ENCODE measurements at places on chromosomes 13 and 19.

DNA sequence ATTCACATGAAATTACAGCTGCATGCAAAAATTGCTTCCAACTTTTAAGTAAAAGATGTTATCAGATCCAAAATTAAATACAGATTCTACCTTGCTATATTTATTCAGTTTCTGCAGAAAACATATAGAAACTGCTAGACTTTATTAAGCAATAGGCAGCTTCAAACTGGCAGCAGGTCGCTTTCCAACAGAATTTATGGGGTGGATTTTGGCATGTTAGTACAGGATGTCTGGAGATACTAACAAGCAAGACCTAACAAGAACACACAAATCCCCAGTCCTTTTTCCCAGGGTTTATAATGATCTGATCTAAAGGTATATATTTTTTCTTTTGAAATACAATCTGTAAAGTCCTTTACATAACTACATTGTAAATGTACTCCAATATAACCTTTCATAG, 27.5 kb downstream of the TBC1D4 start:
- H3K4me3 ChIP-seq, result no peak overlapping the region
- no peaks in the 10 kb centered on the region for H3K4me1 ChIP-seq
- no peaks in the 10 kb centered on the region for H3K27me3 ChIP-seq
- DNase-seq, result no peak
- H3K36me3 ChIP-seq, result no peaks in the 10 kb centered on the region
- no peak overlapping the region for H3K27ac ChIP-seq

DNA sequence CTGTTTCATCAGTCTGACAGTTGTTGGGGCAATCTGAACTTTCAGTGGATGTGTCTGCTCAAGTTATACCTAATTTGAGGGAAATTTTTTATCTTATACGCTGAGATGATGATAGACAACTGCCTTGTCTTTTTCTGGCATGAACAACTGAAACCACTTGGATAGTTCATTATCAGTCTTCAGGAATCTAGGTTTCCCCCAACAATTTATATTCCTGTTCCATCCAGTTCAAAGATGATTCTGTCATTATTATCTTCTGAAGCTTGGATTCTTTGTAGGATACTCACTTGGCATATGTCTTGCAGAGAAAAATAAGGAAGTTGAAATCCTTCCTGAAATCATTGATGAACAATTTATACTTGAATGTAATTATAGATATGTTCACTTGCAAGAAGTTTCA, 193.7 kb downstream of the LMO7 start:
- H3K4me3 ChIP-seq, result no peak overlapping the region
- peaks cover 15% of the 10 kb centered on the region for H3K36me3 ChIP-seq
- DNase-seq, result no peak
- H3K27me3 ChIP-seq, result no peaks in the 10 kb centered on the region
- H3K4me1 ChIP-seq, result no peaks in the 10 kb centered on the region

GRCh38 chr13:41401366-41401765, 56.0 kb upstream of the RGCC start:
- H3K4me1 ChIP-seq, result no peaks in the 10 kb centered on the region
- no peak overlapping the region for H3K4me3 ChIP-seq
- H3K27me3 ChIP-seq, result no peaks in the 10 kb centered on the region
- H3K36me3 ChIP-seq, result no peaks in the 10 kb centered on the region

- peaks cover 4% of the 10 kb centered on the region for H3K4me1 ChIP-seq
- H3K27ac ChIP-seq, result no peak overlapping the region
- no peaks in the 10 kb centered on the region for H3K27me3 ChIP-seq
Measured at GRCh38 chr19:46892252-46893179, 31.7 kb downstream of the ARHGAP35 start.

- H3K27ac ChIP-seq, result no peak overlapping the region
- H3K4me1 ChIP-seq, result no peaks in the 10 kb centered on the region
- H3K36me3 ChIP-seq, result no peaks in the 10 kb centered on the region
- no peaks in the 10 kb centered on the region for H3K27me3 ChIP-seq
- no peak for DNase-seq
Measured at GRCh38 chr19:17648097-17648660, 40.0 kb downstream of the UNC13A start.

DNA sequence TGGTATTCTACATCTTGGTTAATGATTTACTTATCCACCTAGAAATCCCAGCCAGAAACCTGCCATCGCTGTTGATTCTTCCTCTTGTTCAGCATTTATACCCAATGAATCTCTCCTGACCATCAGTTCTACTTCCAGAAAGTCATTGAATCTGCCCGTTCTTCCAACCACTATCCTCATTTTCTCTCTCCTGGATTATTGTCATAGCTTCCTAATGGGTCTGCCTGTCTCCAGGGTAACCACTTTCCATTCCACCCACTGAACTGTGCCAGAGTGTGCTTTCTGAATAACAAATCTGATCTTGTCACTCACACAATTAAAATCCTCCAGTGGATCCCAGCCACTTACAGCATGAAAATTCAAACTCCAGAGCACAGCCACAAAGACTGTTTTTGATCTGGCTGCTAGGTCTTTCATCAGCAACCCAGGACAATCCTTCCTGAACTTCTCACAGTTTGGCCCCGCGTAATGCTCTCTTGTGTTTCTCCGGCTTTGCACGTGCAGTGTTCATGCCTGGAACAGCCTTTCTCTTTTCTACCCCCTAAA, 330.6 kb downstream of the SPRY2 start:
- DNase-seq, result no peak
- no peaks in the 10 kb centered on the region for H3K36me3 ChIP-seq
- H3K4me3 ChIP-seq, result no peak overlapping the region
- H3K27me3 ChIP-seq, result no peaks in the 10 kb centered on the region

DNA sequence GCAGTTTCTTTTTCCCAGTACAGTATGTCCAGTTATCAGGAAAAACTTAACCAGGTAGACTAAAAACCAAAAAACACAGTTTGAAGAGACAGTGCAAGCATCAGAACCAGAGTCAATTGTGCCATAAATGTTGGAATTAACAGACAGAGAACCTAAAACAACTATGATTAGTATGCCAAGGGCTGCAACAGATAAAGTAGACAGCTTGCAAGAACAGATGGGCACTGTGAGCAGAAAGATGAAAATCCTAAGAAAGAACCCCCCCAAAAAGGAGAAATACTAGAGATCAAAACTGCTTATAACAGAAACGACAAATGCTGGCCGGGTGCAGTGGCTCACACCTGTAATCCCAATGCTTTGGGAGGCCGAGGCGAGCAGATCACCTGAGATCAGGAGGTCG, 47.1 kb upstream of the KLF5 start:
- H3K36me3 ChIP-seq, result peaks cover 8% of the 10 kb centered on the region
- no peaks in the 10 kb centered on the region for H3K27me3 ChIP-seq
- DNase-seq, result no peak
- no peak overlapping the region for H3K27ac ChIP-seq
